ENCODE measurements at places on chromosomes 1 and 21. TPM values are rescaled to one million over a fixed set of nuclear protein-coding genes. Genes with fewer than 3 reads are reported as not detected.

- no peak overlapping the region for H3K27ac ChIP-seq
- H3K36me3 ChIP-seq = peaks cover 35% of the 10 kb centered on the region
- DNase-seq = no peak
- no peak overlapping the region for H3K4me3 ChIP-seq
These were observed 2.7 kb downstream of the GSTM4 start for GRCh38 chr1:109658533-109659042.

The RNF186 gene
- total RNA-seq = not detected

The CR1 gene
- total RNA-seq = 5.3 TPM

The DTL gene
- total RNA-seq = 0.96 TPM

GRCh38 chr1:89855413-89856123 is 34.7 kb downstream of the LRRC8D start:
- H3K36me3 ChIP-seq = no peaks in the 10 kb centered on the region
- H3K4me3 ChIP-seq = no peak overlapping the region
- no peaks in the 10 kb centered on the region for H3K4me1 ChIP-seq
- no peak for DNase-seq
- H3K27me3 ChIP-seq = no peaks in the 10 kb centered on the region

GRCh38 chr1:223087291-223088255 is 55.5 kb downstream of the TLR5 start:
- H3K27me3 ChIP-seq = no peaks in the 10 kb centered on the region
- peak overlapping the region; percentile 33 for H3K27ac ChIP-seq
- peak; percentile 34 for DNase-seq
- peak overlapping the region; percentile 5 for H3K4me3 ChIP-seq
- H3K4me1 ChIP-seq = peaks cover 5% of the 10 kb centered on the region
- no peaks in the 10 kb centered on the region for H3K36me3 ChIP-seq

GRCh38 chr1:91805311-91805801 is 80.6 kb downstream of the TGFBR3 start:
- DNase-seq = no peak
- H3K27me3 ChIP-seq = no peaks in the 10 kb centered on the region
- H3K4me1 ChIP-seq = peaks cover 30% of the 10 kb centered on the region
- H3K36me3 ChIP-seq = no peaks in the 10 kb centered on the region
- peak overlapping the region; percentile 83 for H3K27ac ChIP-seq

The TMPRSS2 gene
- total RNA-seq = not detected

DNA sequence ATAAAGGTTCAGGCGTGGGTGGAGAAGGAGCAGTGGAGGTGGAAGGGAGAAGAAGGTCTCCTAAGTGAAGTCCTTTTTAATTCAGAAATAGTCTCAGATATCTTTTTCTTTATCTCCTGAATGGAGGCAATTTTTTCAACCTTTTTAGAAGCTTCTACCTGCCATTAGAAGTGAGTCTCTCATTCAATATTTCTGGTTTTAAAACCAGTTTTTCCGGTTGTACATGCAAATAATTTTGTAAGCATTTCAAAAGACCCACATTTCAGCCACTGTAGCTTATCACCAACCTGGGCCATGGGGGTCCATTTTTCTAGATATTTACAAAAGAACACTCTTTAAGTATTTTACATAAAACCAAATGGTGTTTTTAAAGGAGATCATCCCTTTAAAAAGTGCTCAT is 1280.2 kb downstream of the NCAM2 start:
- no peak overlapping the region for H3K4me3 ChIP-seq
- H3K4me1 ChIP-seq = no peaks in the 10 kb centered on the region
- H3K27ac ChIP-seq = no peak overlapping the region

The OLFML3 gene
- total RNA-seq = 19.7 TPM

- no peak overlapping the region for H3K4me3 ChIP-seq
- peaks cover 17% of the 10 kb centered on the region for H3K4me1 ChIP-seq
- H3K36me3 ChIP-seq = no peaks in the 10 kb centered on the region
- DNase-seq = no peak
- no peaks in the 10 kb centered on the region for H3K27me3 ChIP-seq
These were observed 100.7 kb downstream of the PATJ start for GRCh38 chr1:61842863-61843514.

The RCC2 gene
- total RNA-seq = 9.0 TPM

The APCS gene
- not detected for total RNA-seq

DNA sequence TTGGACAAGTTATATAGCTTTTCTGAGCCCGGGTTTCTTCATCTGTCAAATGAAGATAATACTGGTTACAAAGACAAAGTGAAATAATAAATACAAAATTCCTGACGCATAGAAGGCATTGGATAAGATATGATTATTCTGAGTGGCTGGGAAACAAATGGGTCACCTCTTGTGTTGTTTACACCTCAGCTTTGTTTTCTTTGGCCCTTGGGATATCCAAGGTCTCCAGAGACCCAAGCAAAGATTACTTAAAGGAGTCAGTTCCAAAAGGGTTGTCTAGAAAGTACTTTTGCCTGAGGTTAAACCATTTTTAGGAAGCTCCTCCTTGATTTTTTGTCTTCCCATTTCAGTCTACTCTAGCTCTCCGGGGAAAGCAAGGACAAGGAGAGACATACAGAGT is 9.7 kb downstream of the KHDRBS1 start:
- no peaks in the 10 kb centered on the region for H3K27me3 ChIP-seq
- no peak overlapping the region for H3K4me3 ChIP-seq
- no peaks in the 10 kb centered on the region for H3K36me3 ChIP-seq
- H3K4me1 ChIP-seq = peaks cover 75% of the 10 kb centered on the region
- DNase-seq = no peak

The CBR3 gene
- 2.1 TPM for total RNA-seq

DNA sequence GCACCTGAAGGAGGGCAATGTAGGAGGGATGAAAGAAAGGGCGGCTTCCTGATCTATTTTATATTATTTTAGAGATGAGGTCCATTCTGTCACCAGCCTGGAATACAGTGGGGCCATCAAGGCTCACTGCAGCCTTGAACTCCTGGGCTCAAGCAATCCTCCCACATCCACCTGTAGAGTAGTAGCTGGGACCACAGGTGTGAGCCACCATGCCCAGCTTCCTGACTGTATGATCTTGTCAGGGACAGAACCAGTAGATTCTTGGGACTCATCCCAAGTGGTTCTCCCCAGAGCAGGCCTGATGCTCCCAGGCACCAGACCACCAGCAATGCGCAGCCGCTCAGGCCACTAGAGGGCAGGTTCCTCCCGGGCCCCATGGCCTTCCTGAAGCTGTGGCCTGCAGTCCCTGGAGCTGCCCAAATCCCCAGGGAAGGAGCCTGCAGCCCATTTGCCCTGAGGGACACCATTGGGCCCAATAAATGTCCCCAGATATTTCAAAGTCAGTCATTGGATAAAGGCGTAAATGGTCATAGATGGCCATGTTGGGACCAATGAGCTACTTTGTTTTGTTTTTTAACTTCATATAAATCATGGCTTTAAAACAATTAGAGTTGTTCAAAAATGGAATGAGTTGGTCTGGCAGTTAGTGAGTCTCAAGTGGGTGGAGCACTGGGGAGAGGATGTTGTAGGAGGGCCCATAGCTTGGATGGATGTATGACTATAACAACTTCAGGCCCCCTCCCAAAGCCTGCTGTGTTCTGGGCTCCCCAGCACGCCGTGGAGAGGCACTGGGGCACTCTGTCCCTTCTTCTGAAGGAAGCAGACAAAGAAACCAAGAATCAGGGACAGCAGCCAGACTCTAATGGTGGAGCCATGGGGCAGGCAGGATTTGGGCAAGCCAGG is 44.7 kb upstream of the GOLT1A start:
- H3K27me3 ChIP-seq = no peaks in the 10 kb centered on the region
- H3K4me3 ChIP-seq = no peak overlapping the region
- H3K36me3 ChIP-seq = no peaks in the 10 kb centered on the region
- DNase-seq = peak; percentile 64
- H3K27ac ChIP-seq = no peak overlapping the region

- no peak for DNase-seq
- H3K27ac ChIP-seq = no peak overlapping the region
- H3K4me1 ChIP-seq = no peaks in the 10 kb centered on the region
- H3K36me3 ChIP-seq = no peaks in the 10 kb centered on the region
- no peaks in the 10 kb centered on the region for H3K27me3 ChIP-seq
These were observed 182.6 kb upstream of the EDN2 start for GRCh38 chr1:41666981-41667631.

- no peak overlapping the region for H3K4me3 ChIP-seq
- H3K4me1 ChIP-seq = peaks cover 57% of the 10 kb centered on the region
- no peaks in the 10 kb centered on the region for H3K27me3 ChIP-seq
- peak; percentile 78 for DNase-seq
- peaks cover 12% of the 10 kb centered on the region for H3K36me3 ChIP-seq
- peak overlapping the region; percentile 93 for H3K27ac ChIP-seq
These were observed 20.0 kb upstream of the ALDH4A1 start for GRCh38 chr1:18922319-18922726.

The CLIC6 gene
- 4.2 TPM for total RNA-seq

The OR6K3 gene
- not detected for total RNA-seq

The CDKN2C gene
- 12.4 TPM for total RNA-seq

DNA sequence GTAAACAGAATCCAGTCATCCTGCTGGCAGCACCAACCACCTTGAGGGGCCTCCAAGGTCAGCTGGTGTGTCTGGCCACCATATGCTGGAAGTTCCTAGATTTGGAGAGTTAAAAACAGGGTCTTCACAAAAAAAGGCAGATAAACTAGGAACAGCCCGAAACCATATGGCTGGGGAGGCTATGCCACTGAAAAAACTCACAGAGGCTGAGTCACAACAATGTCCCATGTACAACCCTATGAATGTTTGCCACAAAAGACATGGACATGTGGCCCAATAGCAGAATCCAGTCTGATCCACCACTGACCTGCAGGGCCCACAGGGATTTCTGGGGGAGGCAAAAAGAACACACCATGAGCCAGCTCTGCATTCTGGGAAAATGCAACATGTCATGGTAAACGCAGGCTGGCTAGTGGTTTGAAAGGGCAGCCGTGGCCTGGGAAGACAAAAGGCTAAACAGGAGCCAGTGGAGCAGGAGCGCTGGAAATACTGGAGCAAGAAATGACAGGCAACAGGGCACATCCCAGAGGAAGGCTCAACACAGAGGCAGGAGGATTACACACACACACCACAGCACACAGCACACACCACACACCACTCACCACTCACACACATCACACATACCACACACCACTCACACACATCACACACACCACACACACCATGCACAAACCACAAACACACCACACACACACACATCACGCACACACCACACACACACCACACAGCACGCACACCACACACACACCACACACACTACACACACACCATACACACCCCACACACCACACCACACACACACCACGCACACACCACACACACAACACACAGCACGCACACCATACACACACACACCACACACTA is 55.4 kb downstream of the HSF2BP start:
- no peaks in the 10 kb centered on the region for H3K27me3 ChIP-seq
- no peaks in the 10 kb centered on the region for H3K36me3 ChIP-seq
- H3K4me1 ChIP-seq = peaks cover 35% of the 10 kb centered on the region
- no peak overlapping the region for H3K4me3 ChIP-seq
- H3K27ac ChIP-seq = peak overlapping the region; percentile 22
- DNase-seq = no peak

DNA sequence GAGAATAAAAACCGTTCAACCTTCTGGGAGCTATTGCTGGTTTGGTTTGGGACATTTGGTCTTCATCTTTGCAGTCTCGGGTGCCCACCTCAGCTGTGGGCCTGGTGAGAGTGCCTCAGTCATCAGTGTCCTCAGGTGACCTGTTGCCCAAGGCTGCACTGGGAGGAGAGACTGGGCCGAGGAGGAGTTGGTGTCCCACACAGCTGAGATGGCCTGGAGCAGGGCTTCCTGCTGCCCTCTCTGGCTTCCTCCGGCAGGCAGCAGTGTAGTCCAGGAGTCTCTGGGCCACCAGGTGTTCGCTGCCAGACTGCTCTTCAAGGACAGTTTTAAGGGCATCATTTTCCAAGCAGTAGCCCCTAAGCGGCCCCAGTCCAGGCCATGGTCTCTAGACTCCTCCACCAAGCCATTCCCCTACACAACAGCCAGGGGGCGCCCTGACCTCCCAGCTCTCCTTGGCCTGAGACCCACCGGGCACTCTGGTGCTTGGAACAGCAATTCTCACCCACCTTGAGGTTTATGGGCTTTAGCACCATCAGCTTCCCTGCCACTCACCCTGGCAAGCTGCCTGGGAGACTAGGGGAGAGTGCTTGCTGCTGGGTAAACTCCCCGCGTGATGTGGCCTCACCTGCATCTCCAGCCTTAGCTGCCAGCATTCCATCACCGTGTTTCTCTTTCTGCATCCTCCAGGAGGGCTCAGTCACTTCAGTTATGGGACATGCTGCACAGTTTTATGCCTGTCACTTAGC is 9.1 kb upstream of the SYTL1 start:
- no peak overlapping the region for H3K4me3 ChIP-seq
- peak; percentile 33 for DNase-seq
- peaks cover 25% of the 10 kb centered on the region for H3K4me1 ChIP-seq
- no peak overlapping the region for H3K27ac ChIP-seq
- H3K36me3 ChIP-seq = peaks cover 98% of the 10 kb centered on the region
- no peaks in the 10 kb centered on the region for H3K27me3 ChIP-seq

DNA sequence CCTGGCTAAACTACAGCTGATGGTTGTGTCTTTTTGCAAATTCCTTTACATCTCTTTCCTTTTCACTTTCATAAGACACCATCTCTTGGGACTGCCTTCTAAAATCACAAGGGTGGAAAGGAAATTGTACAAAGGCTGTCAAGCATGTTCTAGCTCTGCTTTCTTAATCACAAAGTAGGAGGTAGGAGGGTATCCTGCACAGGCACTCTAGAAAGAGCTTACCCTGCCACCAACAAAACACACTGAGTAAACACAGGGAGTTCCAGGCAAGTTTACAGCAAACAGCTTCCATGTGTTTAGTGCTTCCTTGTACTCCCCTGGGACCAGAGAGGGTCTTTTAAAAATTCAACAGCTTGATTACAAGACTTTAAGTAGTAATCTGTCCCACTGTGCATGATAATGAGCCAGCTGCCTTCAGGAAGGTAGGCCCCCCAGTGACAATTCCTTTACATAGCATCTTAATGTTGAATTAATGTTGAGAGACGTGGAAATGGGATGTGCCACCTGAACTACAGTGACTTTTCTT is 2.4 kb downstream of the PLPP3 start:
- H3K36me3 ChIP-seq = no peaks in the 10 kb centered on the region
- H3K4me3 ChIP-seq = peak overlapping the region; percentile 94
- DNase-seq = no peak
- no peaks in the 10 kb centered on the region for H3K27me3 ChIP-seq
- H3K27ac ChIP-seq = peak overlapping the region; percentile 98
- peaks cover 54% of the 10 kb centered on the region for H3K4me1 ChIP-seq

DNA sequence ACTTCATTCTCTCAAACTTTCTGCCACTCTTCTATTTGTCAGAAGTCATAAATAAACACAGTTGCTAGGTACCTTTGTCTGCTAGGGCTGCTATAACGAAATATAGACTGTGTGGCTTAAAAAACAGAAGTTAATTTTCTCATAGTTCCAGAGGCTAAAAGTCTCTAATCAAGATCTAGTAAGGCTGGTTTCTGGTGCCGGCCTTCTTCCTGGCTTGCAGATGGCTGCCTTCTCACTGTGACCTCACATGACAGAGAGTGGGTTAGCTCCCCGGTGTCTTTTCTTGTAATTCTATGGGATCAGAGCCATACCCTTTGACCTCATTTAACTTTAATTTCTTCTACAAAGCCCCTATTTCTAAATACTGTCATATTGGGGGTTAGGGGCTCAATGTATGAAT is 5.9 kb downstream of the PDC start:
- no peaks in the 10 kb centered on the region for H3K4me1 ChIP-seq
- no peaks in the 10 kb centered on the region for H3K27me3 ChIP-seq
- no peak overlapping the region for H3K27ac ChIP-seq
- no peak overlapping the region for H3K4me3 ChIP-seq
- DNase-seq = no peak

- no peaks in the 10 kb centered on the region for H3K36me3 ChIP-seq
- H3K27me3 ChIP-seq = no peaks in the 10 kb centered on the region
- peaks cover 19% of the 10 kb centered on the region for H3K4me1 ChIP-seq
- no peak overlapping the region for H3K27ac ChIP-seq
- H3K4me3 ChIP-seq = no peak overlapping the region
These were observed 143.6 kb downstream of the LRRC7 start for GRCh38 chr1:69711190-69711930.

The KRTAP13-2 gene
- total RNA-seq = not detected

All from heart right ventricle (tissue), 16 donors.